ENCODE measurements at places on chromosomes 7 and 10. TPM values are rescaled to one million over a fixed set of nuclear protein-coding genes. Genes with fewer than 3 reads are reported as not detected.
A peak's percentile ranks its signal among the peaks of the same experiment; 100 is the strongest.

The WDR86 gene
- 0.25 TPM for total RNA-seq

The MNX1 gene
- not detected for total RNA-seq

The SBDS gene
- total RNA-seq: 63.7 TPM

The HIBADH gene
- total RNA-seq: 20.7 TPM

The CASTOR2 gene
- 3.4 TPM for total RNA-seq

GRCh38 chr10:26622891-26623290 lies 74.6 kb upstream of the PDSS1 start:
- DNase-seq: peak; percentile 18

DNA sequence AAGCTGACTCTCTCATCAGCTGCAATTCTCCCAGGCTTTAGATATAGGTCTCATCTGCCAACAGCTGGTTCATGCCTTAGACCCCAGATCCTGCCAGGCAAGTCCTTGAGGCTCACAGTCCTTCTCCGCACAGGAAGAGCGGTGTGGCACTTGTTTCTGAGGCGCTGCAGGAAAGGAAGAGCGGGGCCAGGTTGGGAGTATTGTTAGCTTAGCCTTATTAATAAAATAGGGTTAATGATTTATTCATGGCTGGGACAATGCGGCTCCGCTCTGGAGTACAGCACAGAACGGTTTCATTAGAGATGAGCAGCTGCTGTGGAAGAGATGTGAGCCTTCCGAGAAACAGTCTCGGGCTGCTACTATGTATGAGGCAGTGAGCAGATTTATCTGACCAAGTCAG lies 78.1 kb downstream of the FZD1 start:
- no peak for DNase-seq

DNA sequence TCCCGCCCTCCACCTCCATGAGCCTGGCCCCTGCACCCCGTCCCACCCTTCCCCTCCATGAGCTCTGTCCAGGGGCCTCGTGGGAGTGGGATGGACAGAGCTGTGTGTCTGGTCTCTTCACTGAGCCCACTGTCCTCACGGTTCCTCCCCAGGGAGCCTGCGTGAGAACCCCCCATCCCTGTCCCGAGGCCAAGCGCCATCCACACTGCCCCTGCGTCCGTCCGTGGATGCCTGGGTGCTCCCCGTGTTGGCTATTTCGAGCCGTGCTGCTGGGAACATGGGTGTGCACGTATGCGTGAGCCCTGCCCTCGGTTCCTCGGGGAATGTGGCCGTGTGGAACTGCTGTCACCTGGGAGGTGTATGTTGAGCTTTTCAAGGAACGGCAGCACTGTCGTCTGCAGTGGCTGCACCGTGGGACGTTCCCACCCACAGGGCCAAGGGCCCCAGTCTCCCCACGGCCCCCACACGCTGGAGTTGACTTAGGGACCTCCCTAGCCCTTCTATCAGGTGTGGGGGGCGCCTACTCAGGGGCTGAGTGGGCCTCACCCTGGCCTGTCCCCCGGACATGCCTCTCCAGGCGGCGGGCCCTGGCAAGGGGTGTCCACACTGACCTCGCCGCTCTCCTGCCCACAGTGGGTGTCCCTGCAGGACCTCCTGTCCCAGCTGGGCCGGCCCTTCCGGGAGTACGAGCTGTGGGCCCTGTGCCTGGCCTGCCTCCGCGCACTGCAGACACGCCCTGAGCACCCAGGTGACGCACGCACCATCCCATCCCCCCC lies 28.1 kb downstream of the KNDC1 start:
- no peak for DNase-seq

DNA sequence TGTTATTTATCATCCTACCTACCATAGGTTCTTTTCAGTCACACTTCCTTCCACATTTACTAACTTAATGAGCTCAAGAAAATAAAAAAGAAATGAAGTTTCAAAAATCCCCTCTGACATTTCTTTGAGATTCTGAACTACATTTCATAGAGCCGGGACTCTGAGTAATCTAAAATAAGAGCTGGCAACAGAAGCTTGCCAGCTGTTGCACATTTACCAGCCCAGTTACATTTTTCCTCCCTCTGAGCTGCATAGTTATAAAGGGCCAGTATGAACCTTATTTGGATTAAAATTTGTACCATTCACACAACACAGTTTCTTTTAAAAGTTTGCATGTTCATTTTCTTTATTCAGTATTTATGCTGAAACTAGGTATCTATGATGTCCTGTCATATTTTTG lies 119.5 kb upstream of the CAV2 start:
- no peak for DNase-seq

DNA sequence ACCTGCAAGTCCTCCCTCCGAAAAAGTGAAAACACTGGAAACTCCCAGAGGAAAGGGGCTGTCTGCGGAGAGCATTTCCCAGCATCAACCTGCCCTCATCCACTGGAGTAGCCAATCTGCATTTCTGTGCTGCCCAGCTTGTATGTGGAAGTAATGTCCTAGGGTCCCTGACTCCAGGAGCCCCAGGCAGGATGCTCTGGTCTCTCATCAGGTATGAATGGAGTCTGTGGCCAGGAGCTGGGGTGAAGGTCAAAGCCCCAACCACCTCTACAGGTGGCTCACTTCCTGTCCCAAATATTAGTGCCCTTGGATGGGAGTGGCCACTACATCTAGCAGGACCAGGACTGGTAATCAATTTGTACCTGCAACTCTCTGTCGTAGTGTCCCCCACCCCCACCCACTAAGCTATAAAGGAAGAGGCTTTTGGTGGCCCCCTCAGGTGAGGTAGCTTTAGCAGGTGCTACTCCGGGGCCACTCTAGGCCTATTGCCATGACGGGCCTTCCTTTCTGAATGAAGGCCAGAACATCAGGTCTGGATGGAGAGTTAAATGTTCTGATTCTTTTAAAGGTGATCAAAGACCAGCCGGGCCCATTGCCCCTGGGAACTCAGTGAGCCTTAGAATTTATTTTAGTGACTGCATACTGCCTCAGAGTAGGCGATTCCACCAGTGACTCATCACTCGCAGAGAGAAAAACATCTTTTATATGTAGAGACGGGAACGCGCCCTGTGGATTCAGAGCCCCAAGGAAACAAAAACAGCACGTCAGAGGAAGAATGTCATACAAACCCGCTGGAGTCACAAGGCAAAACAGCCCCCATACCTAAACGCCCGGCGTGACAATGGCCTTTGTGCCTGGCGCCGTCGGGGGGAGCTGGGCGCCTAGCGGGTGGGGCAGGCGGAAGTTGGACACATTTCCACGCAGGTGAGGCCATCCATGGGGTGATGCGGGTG lies 13.0 kb downstream of the EN2 start:
- no peak for DNase-seq

DNA sequence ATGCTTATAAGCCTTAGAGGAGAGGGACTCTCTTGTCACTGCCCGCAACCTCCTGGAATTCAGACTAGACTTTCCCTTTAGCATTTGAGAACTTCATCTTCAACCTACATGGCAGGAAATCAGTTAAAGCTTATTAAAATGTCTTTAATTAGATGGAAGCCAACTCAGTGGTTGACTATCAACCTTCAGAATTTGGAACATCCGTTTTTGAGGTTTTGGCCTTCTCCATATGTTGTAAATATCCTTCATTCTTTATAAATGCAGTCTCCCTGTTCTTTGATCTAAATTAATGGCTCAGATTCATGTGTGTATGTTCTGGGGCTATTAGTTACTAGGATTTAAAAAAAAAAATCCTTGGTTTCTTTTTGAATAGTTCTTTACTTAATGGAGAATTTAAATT lies 85.0 kb downstream of the ANKRD61 start:
- DNase-seq: no peak

GRCh38 chr10:43260911-43261577 lies 5.8 kb downstream of the RASGEF1A start:
- no peak for DNase-seq

- DNase-seq: peak; percentile 96
These were observed at the start of gene VGF for GRCh38 chr7:101165075-101165957. Gene VGF, minus strand, starts transcription at chr7:101165569. Its CDS starts 726 bp downstream, at chr7:101164843.

- DNase-seq: no peak
These were observed 12.4 kb downstream of the GDF2 start for GRCh38 chr10:47334466-47335295.
